Activated CD8-positive, alpha-beta T cell treated with anti-CD3 and anti-CD28 coated beads, Interleukin-2, amount 10 ng/mL, durations not matched to agents 7 days and 5 days (primary cell): ENCODE measurements at places on chromosomes 2 and 18.

GRCh38 chr2:184923751-184924150, 325.4 kb downstream of the ZNF804A start:
- no peak for DNase-seq

GRCh38 chr2:176454893-176455815, 185.9 kb downstream of the MTX2 start:
- DNase-seq, result peak; percentile 87

DNA sequence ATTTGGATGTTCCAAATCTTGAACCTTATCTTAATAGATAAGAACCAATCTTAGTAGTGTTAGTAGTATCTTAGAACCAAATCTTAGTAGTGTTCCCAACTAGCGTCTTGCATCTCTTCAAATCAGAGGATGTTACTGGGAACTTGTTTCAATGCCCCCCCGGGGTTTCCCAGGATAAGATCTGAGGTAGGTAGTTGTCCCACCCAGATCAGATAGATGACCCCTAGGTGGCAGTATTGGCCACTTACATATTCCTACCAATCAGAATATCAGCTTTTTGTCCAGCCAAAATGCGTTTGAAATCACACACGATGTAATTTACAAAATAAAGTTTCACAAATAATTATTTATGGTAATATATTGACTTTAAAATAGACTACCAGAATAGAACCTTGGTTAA, 314.8 kb downstream of the MBD2 start:
- peak; percentile 51 for DNase-seq

- DNase-seq, result no peak
Observed at GRCh38 chr2:73036766-73037165, 34.7 kb downstream of the SFXN5 start.

DNA sequence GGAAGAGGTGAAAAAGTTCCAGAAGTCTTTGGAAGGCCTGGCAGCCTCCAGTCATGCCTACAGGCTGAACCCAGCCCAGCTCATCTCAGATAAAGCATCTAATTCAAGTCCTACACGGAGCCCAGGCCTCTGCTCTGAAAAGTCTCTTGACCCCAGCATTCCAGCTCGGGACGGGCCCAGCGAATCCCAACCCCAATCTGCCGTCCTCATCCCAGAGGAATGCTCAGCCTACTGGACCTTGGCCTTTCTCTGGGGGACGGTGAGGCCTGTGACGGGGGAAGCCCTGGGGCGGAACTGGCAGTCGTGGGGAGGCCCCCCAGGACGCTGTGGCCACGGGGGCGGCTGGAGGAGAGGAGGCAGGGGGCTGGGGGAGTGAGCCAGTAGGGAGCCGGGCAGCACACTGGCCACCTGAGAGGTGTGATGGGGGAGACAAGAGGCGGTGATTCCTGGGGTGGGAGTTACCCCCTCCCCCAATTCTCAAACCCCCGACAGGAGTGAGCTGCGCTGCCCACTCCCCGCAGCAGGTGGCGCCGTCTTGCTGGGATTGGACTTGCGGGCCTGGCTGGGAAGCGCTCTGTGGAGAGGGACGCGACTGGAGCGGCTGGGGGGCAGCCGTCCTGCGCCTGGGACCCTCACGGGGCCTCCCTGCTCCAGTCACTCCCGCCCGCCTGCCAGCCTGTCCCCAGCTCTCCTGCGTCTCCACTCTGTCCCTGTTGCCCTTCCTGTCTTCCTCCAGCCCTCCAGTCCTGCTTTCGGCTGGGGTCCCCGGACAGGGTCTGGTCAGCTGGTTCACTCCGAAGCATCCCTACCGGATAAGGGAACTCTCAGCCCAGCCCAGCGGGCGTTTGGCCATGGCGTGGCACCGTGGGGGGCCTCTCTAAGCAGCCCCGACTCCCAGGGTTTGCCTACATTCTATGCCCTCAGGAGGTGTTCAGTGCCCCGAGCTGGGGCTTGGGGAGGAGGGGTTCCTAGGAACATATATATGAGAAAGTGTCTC, 182.6 kb upstream of the HAAO start:
- peak; percentile 53 for DNase-seq

GRCh38 chr18:44652722-44653121, 28.0 kb upstream of the SETBP1 start:
- no peak for DNase-seq

DNA sequence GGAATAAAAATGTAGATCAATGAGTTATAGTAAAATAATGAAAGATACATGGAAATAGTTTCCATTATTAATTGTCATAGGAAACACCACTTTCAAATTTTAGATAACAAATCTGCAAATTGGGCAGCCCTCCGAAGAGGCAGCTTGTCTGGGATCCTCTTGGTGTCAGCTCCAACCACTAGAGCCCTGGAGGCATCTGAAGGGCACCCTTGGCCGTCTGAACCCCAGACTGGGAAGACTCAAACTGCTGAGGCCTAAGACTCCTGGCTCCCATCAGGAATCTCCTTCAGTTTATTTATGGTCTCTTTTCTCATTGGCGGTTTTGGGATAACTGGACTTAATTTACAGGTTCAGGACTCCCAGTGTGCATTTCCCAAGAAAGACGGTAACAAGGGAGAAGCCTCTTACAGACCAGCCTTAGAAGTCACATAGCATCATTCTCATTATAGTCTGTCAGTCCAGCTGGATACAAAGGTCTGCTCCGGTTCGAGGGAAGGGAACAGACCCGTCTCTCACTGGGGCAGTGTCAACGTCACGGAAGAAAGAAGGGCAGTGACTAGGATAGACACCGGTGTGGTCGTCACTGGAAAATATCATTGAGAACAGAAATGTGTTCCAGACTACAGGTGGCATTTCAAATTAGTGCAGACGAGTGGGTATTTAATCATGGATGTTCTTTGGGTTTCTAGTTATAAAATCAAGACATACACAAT, 390.7 kb upstream of the NETO1 start:
- DNase-seq, result no peak

- no peak for DNase-seq
Observed at GRCh38 chr2:12543978-12544558, 172.7 kb upstream of the TRIB2 start.

- DNase-seq, result no peak
Observed at GRCh38 chr2:222756951-222757650, 85.6 kb downstream of the MOGAT1 start.

DNA sequence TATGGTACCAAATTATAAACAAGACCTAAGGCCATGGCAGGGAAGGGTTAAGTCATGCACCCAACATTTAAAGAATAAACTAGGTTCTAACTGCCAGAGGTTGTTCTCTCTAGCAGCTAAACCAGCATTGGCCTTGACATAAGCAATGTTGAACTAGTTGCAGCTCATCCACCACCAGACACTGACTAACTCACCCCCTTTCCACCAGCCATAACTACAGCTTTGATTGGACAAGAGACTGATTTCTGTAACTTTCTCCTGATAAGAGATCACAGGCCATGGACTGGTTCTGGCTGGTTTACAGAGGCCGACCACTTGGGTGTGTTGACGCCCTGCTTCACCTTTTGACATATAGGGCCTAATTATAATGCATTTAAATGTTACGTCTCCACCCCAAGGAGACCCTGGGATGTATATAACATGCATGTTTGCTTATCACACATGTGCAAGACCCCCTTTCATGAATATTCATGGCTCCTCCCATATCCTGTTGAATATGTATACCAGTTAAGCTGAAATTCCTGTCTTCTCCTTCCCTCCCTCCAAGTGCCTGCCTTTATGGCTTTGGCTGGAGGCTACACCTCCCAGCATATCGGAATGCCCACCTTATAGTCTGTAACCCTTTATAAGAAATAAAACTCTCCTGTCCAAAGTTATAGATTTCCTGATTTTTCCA, 75.9 kb downstream of the MRPS9 start:
- DNase-seq, result no peak

GRCh38 chr2:217058791-217059755, 199.2 kb upstream of the TNP1 start:
- DNase-seq, result no peak
